ENCODE measurements at places on chromosomes 6 and 20.
A peak's percentile ranks its signal among the peaks of the same experiment; 100 is the strongest.

GRCh38 chr6:1103945-1104623, 207.8 kb upstream of the FOXQ1 start:
- DNase-seq, result no peak

DNA sequence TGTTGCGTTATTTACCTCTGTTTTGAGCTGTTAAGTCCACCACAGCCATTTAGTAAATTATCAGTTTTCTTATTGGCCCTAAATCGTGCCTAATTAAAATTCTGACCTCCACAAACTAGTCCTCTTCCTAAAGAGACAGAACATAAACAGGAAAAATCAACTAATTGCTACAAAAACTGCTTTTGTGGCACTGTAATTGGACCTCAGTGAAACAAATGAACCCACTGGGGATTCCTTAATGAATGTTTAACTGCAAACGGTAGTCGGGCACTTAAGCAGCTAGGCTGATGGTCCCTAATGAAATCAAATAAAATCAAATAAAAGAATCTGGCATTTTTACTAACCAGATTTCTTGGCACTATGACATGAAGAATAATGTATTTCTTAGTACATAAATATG, 513.4 kb upstream of the SLC35B3 start:
- DNase-seq, result no peak

GRCh38 chr6:65295812-65296211, 411.2 kb downstream of the EYS start:
- no peak for DNase-seq

DNA sequence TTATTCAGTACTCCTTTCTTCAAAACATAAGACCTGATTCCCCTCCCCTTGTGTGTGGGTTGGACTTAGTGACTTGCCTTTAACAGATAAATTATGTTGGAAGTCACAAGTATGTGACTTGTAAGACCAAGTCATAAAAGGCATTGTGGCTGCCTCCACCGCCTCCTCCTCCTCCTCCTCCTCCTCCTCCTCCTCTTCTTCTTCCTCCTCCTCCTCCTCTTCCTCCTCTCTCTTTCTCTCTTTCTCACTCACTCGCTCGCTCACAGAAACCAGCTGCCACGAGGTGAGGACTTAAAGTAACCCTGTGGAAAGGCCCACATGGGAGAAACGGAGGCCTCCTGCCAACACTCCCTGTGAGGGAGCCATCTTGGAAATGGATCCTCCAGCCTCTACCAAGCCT, 64.0 kb downstream of the NCR2 start:
- no peak for DNase-seq

DNA sequence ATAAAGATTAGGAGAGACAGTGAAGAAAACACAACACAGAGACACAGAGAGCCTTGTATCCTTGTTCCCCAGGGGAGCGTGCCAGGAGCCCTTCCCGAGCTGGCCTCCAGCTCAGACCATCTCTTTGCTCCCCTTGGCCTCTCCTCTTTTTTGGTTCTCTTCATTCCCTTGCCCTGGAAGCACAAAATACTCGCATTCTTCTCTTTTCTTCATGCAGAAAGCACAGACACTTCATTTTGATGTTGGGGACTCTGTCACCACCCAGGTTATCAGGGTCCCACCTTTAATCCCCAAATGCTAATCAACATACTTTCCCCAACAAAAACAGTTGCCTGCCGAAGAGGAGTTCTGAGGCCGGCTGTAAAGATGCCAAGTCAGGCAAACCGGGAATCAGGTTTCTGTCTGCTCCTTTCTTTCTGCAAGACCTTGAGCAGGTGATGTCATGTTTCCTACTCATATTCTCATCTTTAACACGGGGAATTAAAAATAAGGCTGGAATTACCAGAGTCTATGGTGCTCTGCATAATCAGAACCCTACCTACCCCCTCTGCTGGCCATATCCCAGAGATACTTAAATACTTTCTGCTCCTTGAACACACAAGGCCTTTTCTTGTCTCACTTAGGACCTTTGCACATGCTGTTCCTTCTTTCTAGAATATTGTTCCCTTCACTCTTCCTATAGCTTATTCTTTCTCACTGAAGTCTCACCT, 21.7 kb downstream of the TGM6 start:
- DNase-seq, result peak; percentile 28

All from amniotic epithelial cell (primary cell).